ENCODE measurements at places on chromosomes 12 and 14.

GRCh38 chr12:128426511-128426910 lies 159.5 kb downstream of the TMEM132C start:
- DNase-seq: no peak

GRCh38 chr12:95304673-95305198 lies 87.1 kb downstream of the VEZT start:
- DNase-seq: no peak

- DNase-seq: no peak
Measured at GRCh38 chr14:89424241-89424640, 7.2 kb upstream of the FOXN3 start.

DNA sequence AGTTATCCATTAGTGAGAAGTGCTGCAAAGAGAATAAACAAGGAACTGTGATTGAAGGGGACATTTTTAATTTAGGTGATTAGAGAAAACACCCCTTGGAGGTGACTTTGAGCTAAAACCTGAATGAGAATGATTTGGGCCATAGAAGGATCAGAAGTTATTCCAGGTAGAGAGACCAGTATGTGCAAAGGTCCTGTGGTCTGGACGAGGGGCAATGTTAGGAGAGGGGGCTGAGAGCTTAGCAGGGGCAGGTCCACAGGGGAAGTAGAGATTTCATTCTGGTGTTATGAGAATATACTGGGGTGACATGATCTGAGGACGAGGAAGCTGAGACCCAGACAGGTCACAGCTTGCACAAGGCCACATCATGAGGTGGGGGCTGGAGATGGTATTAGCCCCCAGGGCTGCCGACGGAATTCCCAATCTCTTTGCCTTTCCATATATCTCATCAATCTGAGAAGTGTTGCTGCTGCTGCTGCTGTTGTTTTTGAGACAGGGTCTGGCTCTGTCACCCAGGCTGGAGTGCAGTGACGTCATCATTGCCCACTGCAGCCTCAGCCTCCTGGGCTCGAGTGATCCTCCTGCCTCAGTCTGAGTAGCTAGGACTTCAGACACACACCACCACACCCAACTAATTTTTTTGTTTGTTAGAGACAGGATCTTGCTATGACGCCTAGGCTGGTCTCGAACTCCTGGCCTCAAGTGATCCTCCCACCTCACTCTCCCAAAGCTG lies 55.6 kb downstream of the KCTD10 start:
- no peak for DNase-seq

DNA sequence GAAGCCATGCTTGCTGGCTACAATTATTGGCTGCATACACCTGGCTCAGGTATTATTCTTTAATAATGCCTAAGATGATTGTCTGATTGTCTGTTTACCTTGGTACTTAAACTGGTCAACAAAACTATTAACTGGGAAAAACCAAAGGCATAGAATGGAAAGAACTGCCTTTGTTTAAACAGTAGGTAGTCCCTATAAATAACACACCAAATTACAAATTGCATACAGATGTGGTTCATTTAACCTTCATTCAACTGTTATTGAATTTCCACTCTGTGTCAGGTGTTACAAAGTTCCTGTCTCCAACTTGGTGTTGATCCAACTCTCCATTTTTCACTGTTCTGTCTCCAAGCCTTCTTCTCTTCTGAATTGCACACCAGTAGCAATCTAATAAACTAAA lies 79.8 kb upstream of the FSCB start:
- no peak for DNase-seq

GRCh38 chr14:72318648-72319047 lies 386.4 kb downstream of the RGS6 start:
- no peak for DNase-seq
